CD4-positive, alpha-beta T cell treated with Interleukin-4 for 1 hour (primary cell): ENCODE measurements at places on chromosomes 1 and 21.

DNA sequence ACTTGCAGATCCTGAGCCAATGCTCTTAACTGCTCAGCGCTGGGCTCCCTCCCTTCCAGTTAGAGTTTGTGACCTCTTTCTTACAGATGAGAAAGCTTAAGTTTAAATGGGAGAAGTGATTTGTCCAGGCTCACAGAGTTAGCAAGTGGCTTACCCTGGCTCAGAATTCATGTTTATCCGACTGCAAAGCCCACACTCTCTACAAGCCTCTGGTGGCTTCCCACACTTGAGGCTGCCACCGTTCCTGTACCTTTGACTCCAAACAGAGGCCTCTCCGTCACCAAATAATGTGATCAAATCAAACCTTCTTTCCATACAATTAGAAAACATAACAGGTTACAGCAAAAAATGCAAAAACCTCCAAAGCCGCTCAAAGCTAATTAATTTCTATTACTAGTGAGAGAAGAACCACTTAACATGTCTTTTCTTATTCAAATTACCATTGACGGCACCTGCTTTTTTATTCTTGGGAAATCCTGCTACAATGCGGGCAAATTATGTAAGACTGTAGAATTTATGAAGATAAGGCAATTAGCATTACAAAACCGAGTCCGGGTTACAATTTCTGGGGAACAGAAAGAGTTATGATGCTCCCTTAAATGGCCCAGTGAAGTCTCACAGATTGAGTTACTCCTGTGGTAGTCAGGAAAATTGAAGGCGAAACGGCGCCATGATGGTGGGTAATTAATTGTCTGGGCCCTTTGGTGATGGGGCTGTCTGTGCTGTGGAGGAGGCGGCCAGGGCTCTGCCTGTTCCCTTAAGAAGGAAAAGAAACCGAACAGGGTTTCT lies 324.3 kb upstream of the POU3F1 start:
- DNase-seq: no peak

GRCh38 chr21:28972398-28972797 lies 20.3 kb downstream of the LTN1 start:
- no peak for DNase-seq

DNA sequence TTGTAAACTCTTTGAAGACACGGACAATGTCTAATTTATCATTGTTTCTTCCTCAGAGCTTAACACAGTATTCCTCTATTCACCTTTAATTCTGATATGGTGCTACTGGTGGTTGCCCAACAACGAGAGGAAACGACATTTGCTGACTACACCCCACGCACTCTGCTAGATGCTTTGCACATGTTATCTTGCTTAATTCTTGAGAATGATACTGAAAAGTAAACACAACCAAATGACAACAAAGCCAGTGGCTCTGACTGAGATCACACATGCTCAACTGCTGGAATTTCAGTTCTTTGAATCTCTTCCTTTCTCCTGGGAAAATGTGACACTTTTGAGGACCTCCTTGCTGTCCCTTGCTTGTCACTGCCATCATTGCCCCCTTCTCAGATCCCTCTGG lies 37.2 kb upstream of the DDAH1 start:
- no peak for DNase-seq

DNA sequence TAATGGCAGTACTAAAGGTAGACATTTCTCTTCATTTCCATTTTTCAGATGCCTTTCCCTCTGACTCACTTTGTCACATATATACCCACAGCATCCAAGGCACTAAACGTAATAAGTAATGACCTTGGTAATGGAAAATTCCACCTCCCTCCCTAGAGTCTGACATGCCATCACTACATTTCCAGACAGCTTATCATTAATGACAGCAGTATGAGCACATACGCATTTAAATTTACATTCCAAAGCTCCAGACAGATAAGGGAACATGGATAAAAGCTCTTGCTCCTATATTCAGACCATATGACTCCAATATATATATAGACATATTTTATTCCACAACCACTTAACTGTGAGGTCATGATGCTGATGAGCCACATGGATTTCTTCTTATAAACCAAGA lies 191.7 kb upstream of the GORAB start:
- DNase-seq: no peak

GRCh38 chr1:60857851-60858250 lies 224.5 kb upstream of the NFIA start:
- DNase-seq: no peak

DNA sequence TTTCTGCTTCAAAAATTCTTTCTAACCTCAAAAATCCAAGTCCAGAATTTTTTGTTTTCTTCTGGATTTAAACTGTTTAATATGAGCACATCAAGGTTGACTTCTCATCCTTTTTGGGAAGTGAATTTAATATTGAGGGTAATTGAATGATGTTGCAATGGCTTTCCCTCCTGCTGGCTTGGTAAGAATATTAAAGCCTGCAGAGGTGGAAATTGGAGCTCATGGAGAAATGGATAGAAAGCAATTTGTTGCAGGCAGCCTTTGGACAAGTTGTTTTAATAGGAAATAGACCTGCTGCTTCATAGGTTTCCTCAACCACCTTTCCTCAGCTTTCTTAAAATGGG lies 124.7 kb downstream of the SYT2 start:
- no peak for DNase-seq

DNA sequence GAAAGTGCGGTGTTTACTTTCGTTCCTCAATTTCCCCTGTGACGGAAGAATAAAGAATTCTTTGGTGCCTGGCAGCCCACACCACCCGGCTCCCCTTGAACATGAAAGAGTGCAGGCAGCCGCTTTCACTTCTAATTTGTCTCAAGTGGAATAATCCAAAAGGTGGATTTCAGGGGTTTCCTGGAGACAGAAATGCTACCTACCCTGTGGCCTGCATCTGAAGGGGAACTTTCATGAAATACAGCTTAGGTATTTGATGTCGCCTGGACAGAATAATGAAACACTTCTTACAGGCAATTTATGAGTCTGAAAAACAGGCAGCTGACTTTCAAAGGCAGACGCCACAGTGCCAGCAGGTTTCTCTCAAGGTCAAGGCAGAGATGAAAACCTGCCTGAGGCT lies 169.5 kb upstream of the USP24 start:
- DNase-seq: no peak

GRCh38 chr1:53524428-53525375 lies 65.5 kb downstream of the DMRTB1 start:
- DNase-seq: no peak

- DNase-seq: no peak
Observed at GRCh38 chr1:29826646-29827045, 590.3 kb downstream of the PTPRU start.

GRCh38 chr1:2378956-2379732 lies 12.2 kb downstream of the MORN1 start:
- no peak for DNase-seq

DNA sequence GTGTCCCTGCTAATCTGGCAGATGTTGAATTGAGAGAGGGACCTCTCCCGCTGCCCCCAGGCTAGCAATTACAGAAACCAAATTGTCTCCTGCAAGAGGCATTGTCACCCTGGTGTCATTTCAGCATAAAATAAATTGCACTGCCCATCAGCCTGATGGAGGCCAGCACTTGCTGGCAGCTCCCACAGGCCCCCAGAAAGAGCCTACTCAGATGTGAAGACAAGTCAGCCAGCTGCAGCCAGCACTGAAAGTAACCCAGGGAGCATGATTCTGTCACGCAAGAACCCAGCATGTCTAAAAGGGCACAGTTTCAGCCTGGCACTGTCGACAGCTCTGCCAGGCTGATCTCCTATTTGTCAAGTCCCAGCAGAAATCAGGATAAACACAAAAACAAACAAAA lies 110.3 kb upstream of the CTTNBP2NL start:
- no peak for DNase-seq

- DNase-seq: no peak
Observed at GRCh38 chr1:8689431-8690252, 127.8 kb downstream of the RERE start.

DNA sequence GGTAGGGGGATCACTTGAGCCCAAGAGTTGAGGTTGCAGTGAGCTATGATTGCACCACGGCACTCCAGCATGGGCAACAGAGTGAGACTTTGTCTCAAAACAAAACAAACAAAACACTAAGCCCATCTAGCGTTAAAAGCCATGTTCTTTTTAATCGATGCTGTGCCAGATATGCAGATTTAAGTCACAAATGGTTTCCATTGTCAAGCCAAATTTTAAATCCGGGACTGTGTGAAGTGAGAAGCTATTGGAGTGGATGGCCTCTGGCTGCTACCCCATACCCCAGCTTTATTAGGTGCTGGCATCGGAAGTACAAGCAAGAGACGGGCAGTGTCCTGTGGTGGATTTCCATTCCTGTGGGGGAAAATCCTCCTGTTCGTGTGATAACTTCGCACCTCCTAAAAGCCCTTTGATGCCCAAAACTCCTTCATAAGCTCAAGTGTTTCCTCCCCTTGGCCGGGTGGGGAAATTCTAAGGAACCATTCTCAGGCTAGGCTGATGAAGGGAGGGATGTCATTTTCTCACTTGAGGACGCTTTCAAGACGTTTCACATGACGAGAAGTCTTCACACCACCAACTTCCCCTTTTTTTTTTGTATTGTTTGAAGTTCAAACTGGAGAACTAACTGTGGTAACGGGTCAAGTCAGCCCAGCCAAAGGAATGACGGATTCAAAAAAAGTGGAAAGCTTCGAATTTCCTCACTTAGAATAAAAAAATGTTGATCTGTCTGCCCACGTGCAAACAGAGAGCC lies 140.8 kb downstream of the KAZN start:
- no peak for DNase-seq

GRCh38 chr1:166017395-166017794 lies 149.4 kb downstream of the FAM78B start:
- DNase-seq: no peak

DNA sequence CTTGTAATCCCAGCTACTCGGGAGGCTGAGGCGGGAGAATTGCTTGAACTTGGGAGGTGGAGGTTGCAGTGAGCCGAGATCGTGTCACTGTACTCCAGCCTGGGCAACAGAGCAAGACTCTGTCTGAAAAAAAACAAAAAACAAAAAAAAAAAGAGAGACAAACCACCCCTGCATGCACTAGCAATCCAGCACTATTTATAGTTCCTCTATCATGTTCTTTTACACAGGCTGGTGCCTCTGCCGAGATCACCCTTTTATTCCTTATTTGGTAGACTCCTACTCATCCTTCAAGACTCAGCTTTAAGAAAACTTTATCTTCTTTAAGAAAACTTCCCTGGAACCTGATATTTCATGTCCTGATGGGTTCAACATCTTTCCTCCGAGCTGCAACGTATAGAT lies 10.8 kb downstream of the FMO5 start:
- DNase-seq: no peak

GRCh38 chr1:19837866-19838265 lies 22.8 kb upstream of the RNF186 start:
- DNase-seq: no peak
